ENCODE measurements at places on chromosomes 11 and 22.
A peak's percentile ranks its signal among the peaks of the same experiment; 100 is the strongest.

DNA sequence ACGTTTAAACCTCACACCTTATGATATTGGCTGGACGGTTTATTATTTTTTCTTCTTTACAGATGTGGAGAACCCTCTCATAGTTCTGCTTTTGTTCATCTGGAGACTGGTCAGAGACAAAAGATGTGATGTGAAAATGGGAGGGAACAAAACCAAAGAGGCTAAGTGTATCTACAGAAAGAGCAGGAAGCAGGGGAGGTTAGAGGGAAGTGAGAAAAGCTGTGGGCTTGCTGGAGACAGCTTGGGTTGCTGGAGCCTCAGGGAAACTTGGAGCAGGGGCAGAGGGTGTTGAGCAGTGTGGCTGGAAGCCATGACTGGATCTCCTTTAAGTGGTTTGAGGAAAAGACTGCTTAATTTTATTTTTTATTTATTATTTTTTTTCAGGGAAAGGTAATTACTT, 79.0 kb upstream of the SNX19 start:
- DNase-seq: no peak

DNA sequence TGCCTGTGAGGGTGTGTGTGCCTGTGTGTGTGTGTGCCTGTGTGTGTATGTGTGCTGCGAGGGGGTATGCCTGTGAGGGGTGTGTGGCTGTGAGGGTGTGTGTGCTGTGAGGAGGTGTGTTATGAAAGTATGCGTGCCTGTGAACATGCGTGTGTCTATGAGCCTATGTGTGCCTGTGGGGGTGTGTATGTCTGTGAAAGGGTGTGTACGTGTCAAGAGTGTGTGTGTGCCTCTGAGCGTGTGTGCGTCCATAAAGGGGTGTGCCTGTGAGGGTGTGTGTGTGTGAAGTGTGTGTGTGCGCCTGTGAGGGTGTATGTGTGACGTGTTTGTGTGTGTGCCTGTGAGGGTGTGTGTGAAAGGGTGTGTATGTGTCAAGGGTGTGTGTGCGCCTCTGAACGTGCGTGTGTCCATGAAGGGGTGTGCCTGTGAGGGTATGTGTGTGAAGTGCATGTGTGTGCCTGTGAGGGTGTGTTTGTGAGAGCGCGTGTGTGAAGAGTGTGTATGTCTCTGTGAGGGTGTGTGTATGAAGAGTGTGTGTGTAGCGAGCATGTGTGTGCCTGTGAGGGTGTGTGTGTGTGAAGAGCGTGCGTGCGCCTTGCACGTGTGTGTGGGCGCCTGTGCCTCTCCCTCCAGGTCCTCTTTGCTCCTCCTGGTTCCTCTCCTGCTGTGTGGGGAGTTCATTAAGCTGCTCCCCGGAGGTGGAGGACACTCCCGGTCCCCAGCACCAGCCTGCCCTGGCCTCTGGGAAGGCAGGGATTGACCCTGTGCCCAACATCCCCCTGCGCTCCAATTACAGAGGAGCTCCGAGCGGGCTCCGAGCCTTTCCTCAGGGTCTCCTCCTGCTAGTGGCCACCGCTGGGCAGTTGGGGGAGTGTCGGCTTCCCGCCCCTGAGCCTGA, 53.3 kb downstream of the CACNA1I start:
- DNase-seq: no peak

DNA sequence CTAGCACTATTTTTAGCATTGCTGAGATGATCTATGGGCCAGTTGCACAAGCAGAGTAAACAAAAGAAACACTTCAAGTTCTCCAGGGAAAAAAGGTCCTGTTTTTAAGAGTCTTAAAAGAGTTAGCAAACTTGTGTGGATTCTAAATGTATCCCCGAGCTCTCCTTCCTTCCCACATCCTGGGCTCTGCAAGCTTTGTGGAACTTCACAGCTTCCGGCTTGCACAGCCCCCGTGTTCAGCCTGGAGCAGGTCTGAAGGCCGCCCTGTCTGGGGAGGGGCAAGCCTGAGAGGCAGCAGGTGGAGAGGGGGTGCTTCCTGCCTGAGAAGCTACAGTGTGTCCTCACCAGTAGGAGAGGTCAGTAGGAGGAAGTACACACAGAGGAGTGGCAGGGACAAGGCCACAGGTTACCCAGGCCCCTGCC, 35.1 kb upstream of the SUSD2 start:
- peak; percentile 21 for DNase-seq

- DNase-seq: no peak
Measured at GRCh38 chr11:127242676-127243075, 242.1 kb upstream of the KIRREL3 start.

DNA sequence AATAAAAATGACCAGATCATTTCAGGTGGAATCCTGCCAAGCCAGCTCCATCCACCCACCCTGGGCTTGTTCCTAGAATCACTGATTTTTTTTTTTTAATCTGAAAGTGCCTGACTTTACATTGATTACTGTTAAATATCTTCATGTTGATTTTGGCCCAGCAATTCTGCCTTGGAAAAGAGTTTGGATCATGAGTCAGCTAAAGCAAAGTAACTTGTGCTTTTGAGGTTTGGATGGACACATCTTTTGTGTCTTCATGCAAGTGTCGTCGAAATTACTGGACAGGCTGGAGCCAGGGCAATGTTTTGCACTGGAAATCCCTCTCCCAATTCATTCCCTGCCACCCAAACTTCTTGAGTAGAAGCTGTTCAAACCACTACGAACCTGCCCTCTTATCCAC, 164.0 kb upstream of the SYT13 start:
- no peak for DNase-seq

DNA sequence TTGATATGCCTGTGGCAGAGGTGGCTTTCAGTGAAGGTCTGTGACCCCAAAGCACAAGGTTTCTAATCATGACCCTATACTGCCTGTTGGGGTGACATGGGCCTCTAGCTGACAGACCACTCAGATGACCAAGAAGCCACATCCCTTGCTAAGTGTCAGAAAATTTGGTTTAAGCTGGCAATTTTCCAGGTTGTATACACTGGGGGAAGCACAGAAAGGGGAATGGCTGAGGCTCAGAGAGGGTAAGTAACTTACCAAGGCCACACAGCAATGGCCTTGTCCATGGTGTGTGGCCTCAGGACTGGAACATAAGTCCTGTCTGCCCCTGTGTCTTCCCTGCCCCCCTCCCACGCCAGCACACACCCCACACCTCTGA, 66.9 kb upstream of the PRDM11 start:
- DNase-seq: no peak

GRCh38 chr11:77075425-77075905, 8.7 kb downstream of the CAPN5 start:
- no peak for DNase-seq

GRCh38 chr11:65919573-65920371, 546 bp downstream of the DRAP1 start:
- peak; percentile 59 for DNase-seq

- DNase-seq: peak; percentile 3
Measured at GRCh38 chr22:37746366-37747079, 49.7 kb downstream of the TRIOBP start.

GRCh38 chr22:48819961-48820360, 1007.7 kb downstream of the BRD1 start:
- no peak for DNase-seq

DNA sequence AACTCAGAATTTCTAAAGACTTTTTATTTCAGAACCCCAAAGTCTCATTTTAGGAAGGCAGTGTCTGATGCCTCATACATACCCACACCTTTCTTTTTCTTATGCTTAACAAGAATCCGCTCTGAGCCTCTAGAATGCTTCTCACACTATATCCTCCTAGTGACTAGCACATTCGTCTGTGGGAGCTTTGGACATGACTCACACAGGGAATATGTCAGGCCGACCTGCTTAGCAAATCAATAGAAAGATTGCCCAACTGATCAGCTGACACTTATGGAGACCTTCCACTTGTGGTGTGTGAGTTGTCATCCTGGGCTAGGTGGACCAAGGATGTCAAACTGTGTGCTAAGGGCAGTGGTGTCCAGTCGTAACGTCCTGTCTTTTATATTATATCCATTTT, 129.9 kb upstream of the TTC12 start:
- no peak for DNase-seq

- DNase-seq: no peak
Measured at GRCh38 chr11:131064373-131064991, 148.2 kb upstream of the SNX19 start.

GRCh38 chr11:28820296-28820989, 712.3 kb downstream of the METTL15 start:
- DNase-seq: no peak

DNA sequence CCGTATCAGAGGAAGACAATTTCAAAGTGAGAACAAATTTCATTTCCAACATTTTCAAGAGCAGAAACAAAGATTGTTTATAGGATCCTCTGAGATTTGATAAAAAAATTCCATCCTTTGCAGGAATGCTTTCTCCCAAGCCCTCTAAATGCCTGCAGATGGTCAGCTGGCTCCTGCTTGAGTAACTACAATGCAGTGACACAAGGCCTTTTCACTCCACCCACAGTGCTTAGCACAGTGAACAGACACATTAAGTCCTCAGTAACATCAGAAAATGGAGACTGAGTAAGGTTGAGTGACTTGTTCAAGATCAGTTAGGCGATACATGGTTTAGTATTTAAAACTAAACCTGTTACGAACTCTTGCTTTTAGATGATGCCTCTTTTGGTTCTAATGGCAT, 527.1 kb upstream of the CCDC90B start:
- no peak for DNase-seq

- no peak for DNase-seq
Measured at GRCh38 chr22:35172442-35172841, 84.9 kb upstream of the HMGXB4 start.

DNA sequence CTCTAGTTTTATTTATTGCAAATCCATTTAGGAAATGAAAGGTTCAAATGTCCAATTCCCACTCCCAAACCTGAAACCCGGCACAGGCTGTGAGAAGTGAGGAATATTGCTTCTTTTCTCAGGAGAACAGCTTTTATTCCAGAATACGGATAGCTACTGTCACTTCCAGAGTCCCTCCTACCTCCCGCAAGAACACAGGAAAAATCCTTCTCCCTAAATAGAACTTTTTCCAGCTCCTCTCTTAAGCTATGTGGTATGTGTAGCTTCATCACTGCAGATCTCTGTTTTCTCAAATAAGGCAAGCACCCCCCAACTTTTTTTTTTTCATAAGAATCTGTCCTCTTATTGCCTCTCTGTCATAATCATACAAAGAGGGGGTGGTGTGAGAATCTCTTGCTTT, 126.8 kb downstream of the LARGE1 start:
- DNase-seq: no peak

- DNase-seq: no peak
Measured at GRCh38 chr11:64660205-64660604, 62.8 kb downstream of the NRXN2 start.

GRCh38 chr11:10541561-10541930, 559 bp upstream of the RNF141 start:
- DNase-seq: no peak
